ENCODE measurements at places on chromosomes 12 and 14.

GRCh38 chr12:104466709-104467345 lies 10.1 kb downstream of the CHST11 start:
- DNase-seq = no peak

GRCh38 chr12:91982946-91983345 lies 162.7 kb downstream of the BTG1 start:
- DNase-seq = no peak

DNA sequence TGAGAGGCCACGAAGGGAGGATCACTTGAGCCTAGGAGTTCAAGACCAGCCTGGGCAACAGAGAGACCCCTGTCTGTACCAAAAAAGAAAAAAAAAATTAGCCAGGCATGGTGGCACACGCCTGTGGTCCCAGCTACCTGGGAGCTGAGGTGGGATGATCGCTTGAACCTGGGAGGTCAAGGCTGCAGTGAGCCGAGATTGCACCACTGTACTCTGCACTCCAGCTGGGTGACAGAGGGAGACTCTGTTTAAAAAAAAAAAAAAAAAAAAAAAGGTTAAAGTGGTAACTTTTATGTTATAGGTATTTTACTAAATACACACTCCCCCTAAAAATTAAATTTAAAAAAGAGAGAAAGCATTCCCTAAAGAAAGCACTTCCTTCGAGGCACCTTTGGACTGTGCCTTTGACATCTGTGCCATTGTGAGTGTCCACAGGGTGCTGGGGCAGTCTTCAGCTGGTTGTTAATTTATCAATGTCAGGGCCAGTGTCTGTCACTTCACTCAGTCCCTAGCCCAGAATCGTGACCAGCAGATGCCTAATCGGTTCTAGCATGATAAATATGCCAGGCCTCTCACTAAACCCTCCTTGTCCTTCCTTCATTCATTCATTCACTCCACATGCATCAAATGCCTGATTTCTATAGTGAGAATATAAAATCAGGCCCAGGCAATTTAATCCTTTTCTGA lies 63.1 kb downstream of the B4GALNT3 start:
- DNase-seq = no peak

GRCh38 chr12:106149096-106149784 lies 10.5 kb upstream of the NUAK1 start:
- no peak for DNase-seq

- no peak for DNase-seq
These were observed 665.2 kb downstream of the BCL11B start for GRCh38 chr14:98606816-98607215.

GRCh38 chr14:56273155-56273554 lies 154.9 kb downstream of the PELI2 start:
- no peak for DNase-seq

DNA sequence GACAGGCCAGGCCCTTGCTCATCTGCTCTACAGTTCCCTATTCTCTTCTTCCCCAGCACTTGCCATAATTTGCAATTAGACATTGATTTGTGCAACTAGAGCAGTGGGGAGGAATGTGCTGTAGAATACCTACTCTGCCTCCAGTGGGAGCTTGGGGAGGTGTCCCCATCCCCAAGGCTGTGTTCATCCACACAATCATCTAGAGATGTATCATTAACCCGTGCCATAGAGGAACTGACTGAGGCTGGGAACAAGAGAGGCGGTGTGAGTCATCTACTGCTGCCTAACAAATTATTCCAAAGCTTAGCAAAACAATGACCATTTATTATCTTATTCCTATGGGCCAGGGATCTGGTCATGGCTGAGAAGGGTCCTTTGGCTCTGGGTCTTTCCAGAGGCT lies 5.1 kb upstream of the OTUB2 start:
- DNase-seq = no peak

GRCh38 chr12:16691624-16692023 lies 85.7 kb upstream of the LMO3 start:
- no peak for DNase-seq

- no peak for DNase-seq
These were observed 46.0 kb downstream of the TECPR2 start for GRCh38 chr14:102408724-102409123.

DNA sequence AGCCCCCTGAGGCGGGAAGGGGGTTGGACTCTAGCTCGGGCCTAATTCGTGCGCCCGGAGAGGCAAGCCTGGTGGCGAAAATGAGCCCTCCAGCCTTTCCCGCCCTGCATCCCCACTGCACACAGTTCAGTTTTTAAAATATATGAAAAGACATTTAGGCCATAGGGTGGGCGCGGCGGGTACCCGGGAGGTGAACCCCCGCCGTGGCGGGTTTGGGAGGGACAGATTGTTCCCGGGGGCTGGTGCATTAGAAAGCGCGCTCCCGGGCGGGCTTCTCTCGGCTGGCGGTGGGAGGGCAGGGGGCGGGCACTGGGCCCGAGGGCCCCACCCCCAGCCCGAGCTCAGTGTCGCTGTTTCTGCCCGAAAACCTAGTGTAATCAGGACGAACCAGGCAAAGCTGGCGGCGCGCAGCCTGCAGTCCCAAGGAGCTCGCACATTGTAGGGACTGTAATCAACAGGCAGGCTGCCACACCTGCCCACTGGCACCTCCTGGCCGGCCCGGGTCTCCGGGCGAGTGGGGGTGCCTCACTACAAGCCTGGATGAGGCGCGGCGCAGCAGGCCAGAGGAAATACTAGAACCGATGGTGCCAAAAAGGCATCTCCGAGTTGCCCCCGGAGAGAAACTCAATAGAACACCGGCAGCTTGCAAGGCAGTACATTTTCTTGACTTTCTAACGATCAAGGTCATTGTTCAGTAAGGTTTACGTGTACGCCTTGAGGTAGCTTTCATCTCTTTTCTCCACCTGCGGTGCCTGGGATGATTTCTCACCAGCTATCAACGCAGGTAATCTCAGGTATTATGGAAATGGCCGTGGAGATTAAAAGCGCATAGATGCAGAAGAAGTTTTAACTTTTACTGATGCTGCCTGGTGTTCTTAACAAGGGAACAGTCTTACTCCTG lies 764 bp upstream of the SPTB start:
- peak; percentile 71 for DNase-seq

DNA sequence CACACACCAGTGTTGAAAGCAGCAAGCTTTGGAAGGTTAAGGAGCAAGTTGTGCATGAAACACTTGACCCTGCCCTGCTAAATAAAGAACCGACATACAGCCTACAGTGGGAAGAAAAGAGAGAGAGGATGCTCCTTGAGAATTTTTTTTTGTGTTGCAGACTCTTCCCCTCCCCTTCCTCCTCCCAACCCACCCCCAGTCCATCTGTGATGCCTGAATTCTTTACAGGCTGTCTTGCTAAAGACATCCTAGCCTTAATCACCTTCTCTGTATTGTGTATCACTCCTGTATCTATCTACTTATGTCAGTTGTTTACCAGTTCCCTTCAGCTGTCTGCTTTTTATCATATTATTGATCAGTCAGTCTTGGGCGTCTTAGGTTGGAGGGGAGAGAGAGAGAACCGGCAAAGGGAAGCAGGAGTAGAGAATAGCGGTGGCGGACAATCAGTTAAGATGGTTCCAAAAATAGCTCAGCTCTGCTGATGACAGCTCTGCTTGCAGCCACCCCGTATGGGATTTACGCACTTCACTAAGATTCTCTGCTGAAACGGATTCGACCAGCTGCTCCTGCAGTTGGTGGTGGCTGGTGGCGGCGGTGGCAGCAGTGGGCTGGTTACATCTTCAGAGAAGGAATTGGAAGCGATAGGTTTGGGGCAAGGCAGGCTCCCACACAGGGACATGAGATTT lies 664.7 kb downstream of the NRXN3 start:
- DNase-seq = no peak

DNA sequence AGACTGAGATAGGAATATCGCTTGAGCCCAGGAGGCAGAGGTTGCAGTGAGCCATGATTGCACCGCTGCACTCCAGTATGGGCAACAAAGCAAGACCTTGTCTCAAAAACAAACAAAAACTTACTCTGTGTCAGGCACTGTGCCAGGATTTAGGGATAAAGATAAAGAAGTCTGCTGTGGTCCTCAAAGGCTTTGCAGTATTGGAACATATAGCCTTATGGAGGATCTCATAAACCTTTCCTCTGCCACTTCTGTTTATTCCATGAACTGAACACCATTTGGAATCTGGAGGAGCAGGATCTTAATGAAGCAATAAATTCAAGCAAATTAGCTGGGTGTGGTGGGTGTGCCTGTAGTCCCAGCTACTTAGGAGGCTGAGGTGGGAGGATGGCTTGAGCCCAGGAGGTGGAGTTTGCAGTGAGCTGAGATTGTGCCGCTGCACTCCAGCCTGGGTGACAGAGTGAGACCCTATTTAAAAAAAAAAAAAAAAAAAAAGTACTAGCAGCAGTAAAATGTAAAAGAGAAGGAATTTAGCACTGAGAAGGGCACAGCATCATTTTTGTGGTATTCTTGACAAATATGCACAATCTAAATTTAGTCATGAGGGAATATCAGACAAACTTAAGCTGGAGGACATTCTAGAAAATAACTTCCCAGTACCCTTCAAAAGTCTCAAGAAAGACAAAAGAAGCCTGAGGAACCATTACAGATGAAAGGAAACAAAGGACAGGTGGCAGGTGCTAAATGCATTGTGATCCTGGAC lies 27.1 kb downstream of the BMAL2 start:
- DNase-seq = no peak

DNA sequence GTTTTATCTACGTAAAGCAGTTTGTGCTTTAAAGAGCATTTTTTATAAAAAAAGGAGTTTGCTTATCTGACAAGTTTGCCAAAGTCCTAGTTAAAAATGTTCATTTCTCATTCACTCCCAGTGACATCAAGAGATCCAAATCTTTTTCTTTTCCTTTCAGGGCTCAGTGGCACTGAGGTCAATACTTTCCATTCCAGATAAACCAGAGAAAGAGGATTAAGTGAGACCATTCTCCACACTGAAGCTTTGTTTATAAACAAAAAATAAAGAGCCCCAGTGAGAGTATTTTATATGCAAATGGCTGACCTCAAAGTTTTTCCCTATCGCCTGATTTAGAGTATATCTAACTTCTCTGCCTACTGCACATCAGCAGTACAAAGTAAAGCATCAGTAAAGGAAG lies 199.8 kb downstream of the ALG10B start:
- no peak for DNase-seq

All from activated naive CD4-positive, alpha-beta T cell treated with Interleukin-2 at 50 U/mL for 16 hours (primary cell).